NCI-H146 (cell line): ENCODE measurements at places on chromosomes 12 and 14.

- no peak for DNase-seq
These were observed 61.5 kb downstream of the SLC6A12 start for GRCh38 chr12:152440-152839.

DNA sequence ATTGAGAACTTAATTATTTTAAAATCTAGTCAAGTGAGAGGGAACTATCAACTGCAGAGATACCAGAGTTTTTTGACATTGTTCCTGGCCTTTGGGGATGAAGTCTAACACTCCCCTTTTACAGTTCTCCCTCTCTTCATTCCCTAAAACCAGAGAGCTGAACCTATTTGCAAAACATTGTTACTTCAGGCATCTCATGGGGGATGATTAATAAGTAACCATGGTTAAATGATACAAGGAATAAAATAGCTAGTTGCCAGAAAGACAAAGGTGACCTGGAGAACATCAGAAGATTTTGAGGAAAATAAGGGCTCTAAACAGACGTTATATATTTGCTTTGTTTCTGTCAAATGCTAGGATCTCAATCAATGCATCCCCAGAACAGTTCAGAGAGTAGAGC lies 42.3 kb downstream of the PDE6H start:
- no peak for DNase-seq

- DNase-seq: no peak
These were observed 171.1 kb downstream of the PRKCH start for GRCh38 chr14:61492474-61492873.

GRCh38 chr14:47691829-47692228 lies 16.4 kb upstream of the MDGA2 start:
- no peak for DNase-seq

- DNase-seq: no peak
These were observed 901.7 kb downstream of the LRFN5 start for GRCh38 chr14:42508209-42508946.

DNA sequence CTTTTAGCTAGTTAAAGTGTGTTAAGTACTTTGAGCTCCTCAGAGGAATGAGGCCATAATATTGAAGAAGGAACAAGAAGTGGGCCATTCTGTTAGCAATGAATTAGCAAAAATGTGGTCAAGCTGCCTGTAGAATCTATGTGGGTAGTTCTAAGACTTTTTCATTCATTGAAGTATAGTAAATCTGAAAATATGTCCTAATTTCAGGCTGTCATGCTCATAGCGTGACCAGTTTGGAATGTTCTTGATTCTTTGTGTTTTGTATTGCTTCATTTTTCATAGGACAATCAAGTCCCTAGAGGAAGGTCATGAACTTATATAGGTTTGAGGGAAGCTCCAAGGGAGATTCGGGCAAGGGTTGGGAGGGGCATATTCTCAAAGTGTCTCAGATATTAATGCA lies 11.4 kb downstream of the ATP23 start:
- DNase-seq: no peak

- no peak for DNase-seq
These were observed 155.2 kb upstream of the AVPR1A start for GRCh38 chr12:63305901-63306875.

DNA sequence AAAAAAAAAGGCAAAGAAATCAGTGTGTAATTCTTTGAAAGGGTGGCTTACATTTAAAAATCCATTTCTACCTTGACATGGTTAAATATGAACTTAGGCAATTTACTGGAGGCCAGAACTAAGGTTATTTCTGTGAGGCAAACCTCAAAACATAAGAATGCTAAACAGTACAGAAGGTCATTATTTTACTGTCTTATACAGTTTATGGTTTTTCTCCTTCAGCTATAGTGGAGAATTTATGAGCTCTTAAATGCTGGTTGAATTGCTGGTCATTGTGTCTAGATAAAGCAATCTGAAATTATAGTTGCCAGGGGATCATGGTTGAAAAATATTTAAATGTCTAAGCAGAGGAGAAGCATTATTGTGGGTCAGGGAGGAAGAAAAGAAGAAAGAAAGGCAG lies 70.5 kb downstream of the TRIM9 start:
- DNase-seq: no peak

DNA sequence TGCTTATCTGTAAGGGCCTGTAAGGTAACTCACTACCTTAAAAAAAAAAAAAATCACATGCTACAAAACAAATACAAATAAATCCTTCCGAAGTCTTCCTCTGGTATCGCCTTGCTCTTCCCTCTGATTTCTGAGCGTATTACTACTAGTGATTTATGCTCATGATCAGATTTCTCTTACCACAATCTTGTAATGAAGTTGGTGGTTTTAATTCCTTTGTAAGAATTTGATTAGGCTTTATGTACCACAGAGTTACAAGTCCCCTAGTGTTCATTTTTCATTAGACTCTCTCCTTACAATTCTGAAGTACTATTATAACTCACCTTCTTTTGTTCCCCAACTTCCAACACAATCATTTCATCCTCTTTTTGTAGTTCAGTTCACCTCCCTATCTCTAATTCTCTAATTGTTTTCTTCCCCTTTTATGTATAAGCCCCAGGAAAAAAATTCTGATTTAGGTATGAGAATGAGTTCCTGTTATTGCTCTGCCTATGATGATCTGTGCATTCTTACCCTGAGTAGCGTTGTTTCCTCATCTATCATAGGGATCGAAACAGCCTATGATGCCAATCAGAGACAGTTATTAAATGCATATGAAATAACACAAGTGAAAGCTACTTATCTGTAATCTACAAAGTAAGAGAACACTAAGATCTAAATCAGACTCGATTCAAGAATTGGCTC lies 81.5 kb downstream of the EPS8 start:
- no peak for DNase-seq

DNA sequence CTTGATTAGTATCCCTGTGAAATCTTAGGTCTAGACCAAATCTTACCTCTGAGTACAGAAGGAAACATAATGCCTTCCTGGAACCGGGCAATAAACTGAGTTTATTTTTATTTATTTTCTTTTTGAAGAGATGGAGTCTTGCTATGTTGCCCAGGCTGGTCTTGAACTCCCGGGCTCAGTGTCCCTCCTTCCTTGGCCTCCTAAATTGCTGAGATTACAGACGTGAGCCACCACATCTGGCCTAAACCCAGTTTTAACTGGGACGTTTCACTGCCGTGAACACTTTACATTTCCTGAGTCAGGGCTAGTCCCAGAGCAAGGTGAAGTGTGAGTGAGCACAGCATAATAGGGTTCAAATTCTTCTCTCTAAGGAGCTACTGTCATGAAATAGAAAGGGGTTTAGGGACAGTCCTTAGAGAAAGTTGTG lies 671 bp downstream of the GUCY2C start:
- no peak for DNase-seq

DNA sequence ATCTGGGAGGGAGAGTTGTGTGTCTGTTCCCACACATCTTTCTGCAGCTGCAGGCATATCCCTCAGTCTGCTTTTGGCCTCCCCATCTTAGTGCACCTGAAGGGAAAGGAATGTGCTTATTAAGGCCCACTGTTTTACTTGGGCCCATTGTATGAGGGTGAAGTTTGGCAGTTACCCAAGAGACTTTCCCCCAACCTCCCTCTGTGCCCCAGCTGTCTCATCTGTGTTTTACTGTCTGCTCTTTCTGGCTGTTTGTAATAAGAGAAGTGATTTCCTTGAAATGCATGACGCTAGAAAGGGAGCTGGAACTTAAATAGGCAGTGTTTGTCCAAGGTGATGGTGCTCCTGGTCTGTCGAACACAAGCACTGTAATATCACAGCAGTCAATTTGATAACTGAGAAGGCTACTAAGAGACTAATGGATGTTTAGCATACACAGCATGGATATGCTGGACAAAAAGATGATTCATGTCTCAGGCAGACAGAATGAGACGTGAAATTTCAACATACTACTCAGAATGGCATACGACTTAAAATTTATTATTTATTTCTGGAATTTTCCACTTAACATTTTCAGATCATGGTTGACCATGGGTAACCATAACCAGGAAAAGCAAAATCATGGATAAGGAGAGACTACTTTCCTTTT lies 43.6 kb downstream of the FSCB start:
- peak; percentile 93 for DNase-seq

GRCh38 chr12:75660805-75661404 lies 149.5 kb upstream of the KRR1 start:
- DNase-seq: no peak

- DNase-seq: no peak
These were observed 8.0 kb downstream of the PTPN21 start for GRCh38 chr14:88546621-88547385.
